ENCODE measurements at places on chromosomes 13 and 19. TPM values are rescaled to one million over a fixed set of nuclear protein-coding genes. Genes with fewer than 3 reads are reported as not detected.

Gene ZNF440
- 7.7 TPM for total RNA-seq

Gene MISP
- 0.10 TPM for total RNA-seq

Gene COX6B2
- not detected for total RNA-seq

Gene C1QTNF9
- not detected for total RNA-seq

Gene CBY2
- not detected for total RNA-seq

Gene DAND5
- total RNA-seq, result 0.13 TPM

Gene AMER2
- not detected for total RNA-seq

Gene MBD3L3
- not detected for total RNA-seq

Gene CYP2A7
- not detected for total RNA-seq

Gene RNF17
- 0.98 TPM for total RNA-seq

Gene PDX1
- not detected for total RNA-seq

Gene ANKRD24
- total RNA-seq, result 2.5 TPM

Gene CKM
- not detected for total RNA-seq

Gene CCNE1
- 4.2 TPM for total RNA-seq

Gene SIGLECL1
- total RNA-seq, result not detected

Gene ATP4B
- total RNA-seq, result not detected

Gene ZNF433
- total RNA-seq, result 3.4 TPM

Gene PCSK4
- 0.92 TPM for total RNA-seq

Gene HDGFL2
- total RNA-seq, result 34.7 TPM

Gene ELSPBP1
- not detected for total RNA-seq

Gene CEP89
- 13.1 TPM for total RNA-seq

Gene ATP4A
- not detected for total RNA-seq

Gene EFNA2
- not detected for total RNA-seq

Gene FUT6
- total RNA-seq, result not detected

Gene TUBB4A
- not detected for total RNA-seq

Gene RASAL3
- total RNA-seq, result 0.07 TPM

Gene KIR2DL3
- not detected for total RNA-seq

Gene FDX2
- 12.5 TPM for total RNA-seq

Gene GIPC3
- total RNA-seq, result 0.07 TPM

Gene PSG2
- total RNA-seq, result 0.73 TPM

Gene B3GNT3
- not detected for total RNA-seq

Gene CATSPERD
- not detected for total RNA-seq

Gene HAUS5
- 5.6 TPM for total RNA-seq

Gene PABPC3
- total RNA-seq, result 0.10 TPM

Gene SLC17A7
- total RNA-seq, result 0.17 TPM

Gene ZNF540
- 0.72 TPM for total RNA-seq

Gene ZNF709
- 3.5 TPM for total RNA-seq

Gene ZNF569
- total RNA-seq, result 7.5 TPM

Gene HCST
- 1.2 TPM for total RNA-seq

Gene ZNF558
- total RNA-seq, result 23.1 TPM

Gene CGB8
- not detected for total RNA-seq

Gene POU4F1
- not detected for total RNA-seq

Gene CPB2
- not detected for total RNA-seq

Gene CGB3
- total RNA-seq, result not detected

Gene SYNE4
- 0.20 TPM for total RNA-seq

Gene MBD3L1
- not detected for total RNA-seq

Gene GGN
- total RNA-seq, result 0.86 TPM

Gene PCDH20
- total RNA-seq, result 0.20 TPM

Gene TDRD12
- total RNA-seq, result 0.46 TPM

Gene INAFM1
- 3.9 TPM for total RNA-seq

Gene PBX4
- total RNA-seq, result 0.10 TPM

Gene CEACAM7
- total RNA-seq, result not detected

Gene SIGLEC6
- total RNA-seq, result not detected

Gene CLDN10
- total RNA-seq, result 3.4 TPM

Gene PPM1N
- total RNA-seq, result 1.0 TPM

Gene ZNF681
- 0.43 TPM for total RNA-seq

Gene PCP2
- not detected for total RNA-seq

Gene HSPB6
- 161 TPM for total RNA-seq

Gene ANGPTL8
- total RNA-seq, result not detected

Gene SPINT2
- total RNA-seq, result 10.9 TPM

Measured in smooth muscle cell of the pulmonary artery (primary cell).